Brain pericyte (primary cell): ENCODE measurements at places on chromosomes 12 and 14.

GRCh38 chr12:129152351-129153104 lies 299.2 kb downstream of the GLT1D1 start:
- no peak for DNase-seq

GRCh38 chr12:112283546-112283945 lies 98.7 kb downstream of the HECTD4 start:
- DNase-seq = no peak

DNA sequence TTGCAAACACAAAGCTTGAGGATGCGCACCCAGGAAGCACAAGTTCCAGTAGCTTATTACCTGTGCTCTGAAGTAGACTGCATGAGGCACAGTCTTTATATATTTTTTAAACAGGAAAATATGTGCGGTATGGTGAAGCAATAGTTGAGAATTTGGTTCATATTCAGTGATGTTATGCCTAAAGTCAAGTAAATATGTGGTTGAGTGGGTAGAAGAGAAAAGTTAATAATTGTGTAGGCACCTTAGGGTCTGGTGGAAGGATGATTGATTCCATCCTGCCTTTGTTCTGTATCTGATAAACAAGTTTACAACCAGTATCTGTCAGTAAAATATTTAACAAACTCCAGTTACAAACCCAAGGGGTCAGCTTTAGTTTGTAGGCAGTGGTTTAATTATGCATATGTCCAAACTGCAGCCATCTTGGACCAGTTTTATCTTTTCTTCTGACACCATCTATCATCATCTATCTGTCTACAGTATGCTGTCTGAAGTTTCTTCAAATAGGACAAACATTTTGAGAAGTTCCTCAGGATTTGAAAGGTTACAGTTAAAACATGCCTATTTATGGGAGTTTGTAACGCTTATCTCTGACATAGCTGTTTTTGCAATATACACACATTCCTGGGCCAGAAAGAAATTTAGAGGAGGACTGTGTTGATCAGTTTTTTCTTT lies 10.8 kb downstream of the SINHCAF start:
- DNase-seq = no peak

DNA sequence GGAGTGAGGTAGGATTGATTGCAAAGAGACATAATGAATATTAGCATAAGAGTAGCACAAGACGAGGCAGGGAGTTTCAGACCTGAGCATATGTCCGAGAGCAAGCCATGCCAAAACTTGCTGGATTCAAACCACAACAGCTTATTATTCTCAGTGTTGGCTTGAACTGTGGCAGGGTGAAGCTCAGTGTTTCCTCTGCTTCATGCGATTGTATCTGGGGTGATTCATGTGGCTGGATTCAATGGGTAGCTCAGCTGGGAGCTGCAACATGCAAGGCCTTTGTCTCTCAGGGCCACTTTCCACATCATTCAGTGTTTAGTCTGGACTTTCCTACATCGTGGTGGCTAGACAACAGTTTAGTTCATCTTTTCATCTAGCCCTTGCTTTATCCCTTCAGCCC lies 22.1 kb upstream of the E2F7 start:
- DNase-seq = no peak

- no peak for DNase-seq
Observed at GRCh38 chr12:113203852-113204760, 17.2 kb upstream of the TPCN1 start.

- DNase-seq = no peak
Observed at GRCh38 chr12:98113548-98113947, 401.8 kb upstream of the TMPO start.

DNA sequence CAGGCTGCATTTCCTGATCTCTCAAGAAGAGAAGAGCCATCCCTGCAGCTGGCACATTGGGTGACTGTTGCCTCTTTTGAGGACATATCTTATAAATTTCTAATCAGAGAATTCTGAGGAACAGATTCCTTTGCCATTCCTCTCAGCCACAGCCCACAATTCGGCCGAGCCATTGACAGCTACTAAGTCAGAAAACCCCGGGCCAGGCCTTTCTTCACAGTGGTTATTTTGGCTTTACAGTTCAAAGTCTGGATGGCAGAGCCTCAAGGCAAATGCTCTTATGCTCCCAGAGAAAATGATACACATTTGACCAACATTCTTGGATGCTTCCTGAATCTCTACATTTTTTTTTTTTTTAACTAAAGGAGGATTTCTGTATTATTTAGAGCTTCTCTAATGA lies 138.4 kb upstream of the FRMD6 start:
- no peak for DNase-seq

DNA sequence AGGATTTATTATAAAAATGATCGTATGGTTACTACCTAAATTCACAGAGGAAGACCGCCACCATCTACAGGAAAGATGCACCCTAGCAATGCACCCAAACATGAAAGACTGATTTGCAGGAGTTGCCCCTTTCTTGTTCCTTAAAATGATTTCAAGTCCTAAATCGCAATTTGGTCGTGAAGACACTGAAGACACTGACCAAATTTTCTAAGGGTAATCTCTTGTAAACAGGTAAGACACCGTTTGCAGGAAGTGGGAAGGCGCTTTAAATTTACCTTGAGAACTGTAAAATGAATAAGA lies 1.0 kb downstream of the SOS2 start:
- DNase-seq = no peak

DNA sequence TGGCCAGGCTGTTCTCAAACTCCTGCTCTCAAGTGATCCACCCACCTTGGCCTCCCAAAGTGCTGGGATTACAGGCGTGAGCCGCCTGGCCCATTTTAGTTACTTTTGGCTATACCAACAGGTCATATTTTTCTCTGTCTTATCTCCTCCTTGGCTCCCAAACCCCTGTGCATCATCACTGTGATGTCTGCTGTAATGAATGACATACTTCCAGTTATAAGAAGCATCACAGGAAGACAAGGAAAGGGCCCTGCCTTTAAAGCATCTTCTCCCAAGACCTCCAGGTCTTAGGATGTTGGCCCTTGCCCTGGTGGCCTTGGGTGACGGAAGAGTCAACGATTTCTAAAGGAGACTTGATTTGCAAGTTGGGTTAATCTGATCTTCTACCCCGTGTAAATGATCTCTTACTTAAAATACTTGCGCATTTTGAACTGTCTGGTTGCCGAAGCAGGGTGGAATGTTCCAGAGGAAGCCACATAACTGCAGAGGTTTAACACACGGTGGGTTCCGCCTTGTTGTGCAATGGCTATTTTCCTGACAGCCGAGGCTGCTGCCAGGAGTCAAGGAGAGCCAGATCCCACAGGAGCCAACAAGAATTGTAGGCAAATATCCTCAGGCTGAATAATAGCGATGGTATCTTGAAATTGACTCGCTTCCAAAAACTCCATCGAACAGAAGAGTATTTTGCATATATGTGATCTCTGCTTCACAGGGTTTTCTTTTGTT lies 55.7 kb upstream of the PLXNC1 start:
- DNase-seq = no peak

- DNase-seq = no peak
Observed at GRCh38 chr14:22978981-22979671, 3.2 kb downstream of the AJUBA start.

- DNase-seq = no peak
Observed at GRCh38 chr12:6328045-6328779, 13.7 kb downstream of the TNFRSF1A start.

DNA sequence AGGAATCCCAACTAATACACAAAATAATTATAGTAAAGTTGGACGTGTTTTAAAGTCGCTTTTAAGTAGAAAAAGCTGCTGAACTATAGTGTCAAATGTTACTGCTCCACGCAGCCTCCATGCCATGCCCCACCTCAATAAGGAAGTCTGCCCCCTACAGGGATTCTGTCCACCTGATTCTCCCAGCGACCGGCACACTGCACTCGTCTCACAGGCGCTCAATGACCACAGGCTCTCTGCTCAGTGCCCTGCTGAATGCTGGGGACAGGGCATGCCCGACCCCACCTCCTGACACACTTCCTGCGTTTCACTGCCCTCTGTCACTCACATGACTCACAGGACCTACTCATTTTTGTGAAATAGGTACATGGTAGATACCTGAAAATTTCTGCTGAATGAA lies 48.9 kb downstream of the BDKRB1 start:
- no peak for DNase-seq

DNA sequence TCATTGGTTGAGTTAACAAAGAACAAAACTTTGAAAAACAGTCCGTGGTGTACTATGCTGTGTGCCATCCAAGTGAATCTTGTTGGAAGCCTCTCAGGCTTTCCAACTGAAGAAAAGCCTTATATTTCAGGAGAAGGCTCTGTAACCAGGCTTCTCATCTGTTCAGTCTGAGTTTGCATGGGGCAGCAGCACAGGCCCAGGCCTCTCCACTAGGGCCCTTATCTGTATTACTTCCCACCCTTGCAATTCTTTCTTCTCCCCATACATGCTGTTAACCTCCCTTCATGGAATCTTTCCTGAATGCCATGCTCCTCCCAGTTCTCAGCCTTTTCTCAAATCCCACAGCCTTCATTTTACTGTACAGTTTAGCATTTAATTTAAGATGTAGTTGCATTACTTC lies 28.3 kb downstream of the FRMD6 start:
- DNase-seq = no peak

DNA sequence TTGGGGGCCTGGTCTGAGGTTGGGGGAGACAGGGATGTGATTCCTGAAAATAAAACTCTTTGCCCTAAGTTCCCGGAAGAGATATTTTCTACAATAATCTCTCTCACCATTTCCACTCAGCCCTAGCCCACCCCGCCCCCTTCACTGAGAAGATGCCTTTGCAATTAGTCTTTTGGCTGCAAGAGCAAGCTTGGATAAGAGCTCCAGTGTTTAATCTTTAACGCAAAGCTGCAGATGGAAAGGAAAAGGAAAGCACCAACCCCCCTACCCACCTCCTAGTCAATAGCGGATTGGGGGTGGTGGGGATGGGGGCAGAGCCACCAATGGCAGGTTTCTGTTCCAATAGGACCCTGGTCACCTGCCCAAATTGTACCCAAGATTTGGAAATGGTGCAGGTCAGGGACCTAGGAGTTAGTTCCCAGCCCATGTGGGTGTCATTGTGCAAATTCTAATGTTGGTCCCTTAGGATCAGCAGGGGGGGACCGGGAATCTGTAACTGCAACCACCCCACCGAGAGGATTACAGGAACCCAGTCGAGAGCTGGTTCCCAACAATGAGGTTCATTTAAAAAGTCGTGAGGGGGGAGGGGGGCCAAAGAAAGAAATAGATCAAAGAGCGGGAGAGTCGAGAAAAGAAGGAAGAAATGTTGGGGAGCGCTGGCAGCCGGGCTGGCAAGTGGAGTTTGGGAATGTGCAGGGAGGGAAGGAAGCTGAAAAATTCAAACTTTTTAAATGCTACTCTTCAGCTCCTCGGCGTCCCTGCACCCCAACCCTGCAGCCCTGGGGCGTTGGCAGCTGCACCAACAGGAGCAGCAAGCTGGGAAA lies 1.6 kb downstream of the ZFP36L1 start:
- no peak for DNase-seq

GRCh38 chr12:130838284-130838950 lies 633 bp downstream of the STX2 start:
- no peak for DNase-seq

- no peak for DNase-seq
Observed at GRCh38 chr12:7716381-7716780, 5.1 kb downstream of the DPPA3 start.

DNA sequence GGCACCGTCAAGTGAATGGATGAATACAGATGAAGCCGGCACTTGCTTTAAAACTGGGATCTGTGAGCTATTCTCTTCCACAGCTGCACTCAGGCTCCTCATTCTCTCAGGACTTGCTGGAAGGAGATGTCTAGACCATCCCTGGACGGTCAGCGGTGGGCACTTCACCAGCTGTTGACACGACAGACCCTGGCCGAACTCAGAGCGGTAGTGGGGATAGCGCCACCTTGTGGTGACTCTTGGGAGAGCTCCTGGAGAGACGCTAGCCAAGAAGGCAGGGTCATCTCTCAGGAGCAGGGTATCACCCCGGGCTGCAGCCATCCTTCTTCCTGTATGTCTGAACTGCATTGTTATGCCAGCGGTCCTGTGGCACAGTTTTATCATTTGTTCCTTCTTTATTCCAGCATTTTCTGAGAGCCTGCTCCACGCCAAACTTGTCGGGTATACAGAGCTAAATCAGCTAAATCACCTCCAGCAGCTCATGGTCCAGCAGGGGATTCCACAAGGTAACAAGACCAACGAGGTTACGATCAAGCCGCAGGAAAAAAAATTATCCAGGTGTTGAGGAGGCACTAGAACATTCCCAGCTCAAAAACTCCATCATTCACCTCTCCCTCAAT lies 10.0 kb downstream of the WNT1 start:
- DNase-seq = no peak

DNA sequence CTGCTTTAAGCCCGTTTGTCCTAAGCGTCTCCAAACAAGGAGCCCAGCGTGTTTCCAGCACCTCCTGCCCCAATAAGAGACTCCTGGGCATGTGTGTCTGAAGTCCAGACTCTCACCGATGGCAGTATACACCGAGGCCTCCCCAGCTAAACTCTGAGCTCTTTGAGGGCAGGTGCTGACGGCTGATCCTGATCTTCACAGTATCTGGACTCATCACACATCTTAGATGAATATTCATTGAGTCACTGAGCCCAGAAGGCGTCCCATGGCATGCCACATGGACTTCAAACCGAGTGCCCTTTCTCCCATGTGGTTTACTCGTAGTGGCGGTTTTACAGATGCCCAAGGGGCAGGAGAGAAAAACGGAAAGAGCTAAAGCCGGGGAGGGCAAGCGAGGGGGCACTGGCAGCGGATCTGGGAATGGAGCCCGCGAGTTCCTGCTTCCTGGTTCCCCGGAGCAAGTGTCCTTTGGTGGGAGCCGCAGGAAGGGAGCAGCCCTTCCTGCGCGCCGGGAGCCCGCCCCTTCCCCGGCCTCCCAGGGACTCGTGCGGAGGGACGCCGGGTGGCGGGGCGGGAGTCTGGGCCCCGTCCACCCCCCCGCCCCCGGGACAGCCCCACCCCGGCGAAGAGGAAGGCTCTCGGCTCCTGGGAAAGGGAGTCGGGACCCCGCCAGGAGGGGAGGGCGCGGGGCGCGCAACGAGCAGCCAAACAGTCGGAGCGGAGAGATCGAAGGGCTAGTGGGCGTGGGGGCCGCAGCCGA lies 585 bp upstream of the TEAD4 start:
- DNase-seq = no peak
